Stimulated activated CD4-positive, alpha-beta T cell treated with anti-CD3 and anti-CD28 coated beads, Interleukin-1b, Interleukin-23, amount 100 ng/mL, for 1 hour (primary cell): ENCODE measurements at places on chromosomes 1 and 21.
A peak's percentile ranks its signal among the peaks of the same experiment; 100 is the strongest.

DNA sequence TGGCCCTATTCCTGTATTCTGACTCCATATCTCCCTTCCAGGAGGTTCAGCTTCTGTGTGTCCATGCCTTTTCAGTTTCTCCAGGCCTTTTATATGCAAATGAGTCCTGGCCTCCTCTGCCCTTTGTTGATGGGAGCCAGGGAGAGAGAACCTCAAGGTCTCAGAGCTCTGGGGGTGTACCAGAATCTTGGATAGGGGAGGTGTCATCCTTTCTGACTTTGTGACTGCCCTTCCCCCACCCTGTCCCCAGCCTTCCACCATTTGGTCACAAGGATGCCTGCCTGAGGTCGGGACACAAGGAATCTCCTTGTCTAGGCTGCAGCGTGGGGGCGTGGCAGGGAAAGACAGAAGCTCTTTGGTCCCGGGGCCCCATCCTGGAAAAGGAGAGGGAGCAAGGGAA, 18.6 kb downstream of the LURAP1 start:
- no peak for DNase-seq

GRCh38 chr1:85137660-85138059, 63.2 kb downstream of the SYDE2 start:
- DNase-seq: no peak

DNA sequence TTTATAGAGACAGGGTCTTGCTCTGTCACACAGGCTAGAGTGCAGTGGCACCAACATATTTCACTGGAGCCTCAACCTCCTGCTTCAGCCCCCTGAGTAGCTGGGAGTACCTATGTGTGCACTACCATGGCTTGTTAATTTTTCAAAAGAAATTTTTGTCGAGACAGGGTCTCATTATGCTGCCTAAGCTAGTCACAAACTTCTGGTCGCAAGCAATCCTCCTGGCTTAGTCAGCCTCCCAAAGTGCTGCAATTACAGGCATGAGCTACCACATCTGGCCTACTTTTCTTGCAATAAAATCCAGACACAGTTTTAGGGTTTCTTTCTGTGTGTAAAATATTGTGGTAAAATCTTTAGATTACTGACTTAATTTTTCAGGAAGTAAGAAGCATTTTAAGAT, 27.9 kb upstream of the NTPCR start:
- DNase-seq: no peak

DNA sequence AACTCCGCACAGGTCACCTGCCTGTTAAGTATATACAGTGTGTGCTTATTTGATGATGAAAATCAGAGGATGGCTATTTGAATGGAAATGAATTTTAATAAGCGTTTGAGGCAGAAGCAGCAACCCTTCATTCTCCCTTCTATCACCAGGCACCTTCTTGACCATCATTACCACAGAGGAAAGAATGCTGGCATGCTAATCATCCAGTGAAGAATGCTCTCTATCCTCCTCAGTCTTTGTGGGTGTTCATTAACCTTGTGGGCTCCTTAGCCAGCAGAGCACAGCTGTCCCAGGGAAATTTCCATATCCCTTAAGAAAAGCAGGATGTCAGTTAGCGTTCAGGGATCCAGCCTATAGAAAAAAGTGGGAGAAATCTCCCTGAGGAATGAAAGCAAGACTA, 428.0 kb upstream of the CAMK1G start:
- DNase-seq: no peak

- DNase-seq: no peak
Measured at GRCh38 chr1:193700710-193701355, 514.4 kb upstream of the B3GALT2 start.

DNA sequence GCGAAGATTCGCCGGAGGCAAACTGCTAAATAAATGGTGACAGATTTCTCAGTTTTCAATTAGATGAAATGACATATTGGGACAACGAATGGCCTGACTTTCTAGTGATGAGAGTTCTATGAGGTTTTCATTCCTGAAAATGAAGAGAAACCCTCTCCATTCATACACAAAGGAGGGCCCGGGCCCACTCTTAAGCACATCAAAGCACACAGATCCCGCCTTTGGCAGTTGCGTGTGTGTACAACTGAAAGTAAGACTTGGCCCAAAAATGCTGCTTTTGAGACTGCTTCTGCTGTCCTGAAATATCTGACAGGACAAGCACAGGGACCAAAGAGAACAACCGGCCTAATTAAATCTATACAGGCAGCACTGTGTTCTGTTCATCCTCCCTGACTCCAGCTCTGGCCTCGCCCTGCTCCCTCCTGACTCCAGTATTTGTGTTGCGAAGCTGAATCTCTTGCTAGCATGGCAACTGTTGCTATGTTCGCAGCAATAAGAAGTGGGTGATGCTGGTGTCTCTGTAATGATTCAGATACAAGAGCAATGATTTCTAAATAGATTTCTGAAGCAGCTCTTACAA, 7.4 kb downstream of the LRRC53 start:
- no peak for DNase-seq

DNA sequence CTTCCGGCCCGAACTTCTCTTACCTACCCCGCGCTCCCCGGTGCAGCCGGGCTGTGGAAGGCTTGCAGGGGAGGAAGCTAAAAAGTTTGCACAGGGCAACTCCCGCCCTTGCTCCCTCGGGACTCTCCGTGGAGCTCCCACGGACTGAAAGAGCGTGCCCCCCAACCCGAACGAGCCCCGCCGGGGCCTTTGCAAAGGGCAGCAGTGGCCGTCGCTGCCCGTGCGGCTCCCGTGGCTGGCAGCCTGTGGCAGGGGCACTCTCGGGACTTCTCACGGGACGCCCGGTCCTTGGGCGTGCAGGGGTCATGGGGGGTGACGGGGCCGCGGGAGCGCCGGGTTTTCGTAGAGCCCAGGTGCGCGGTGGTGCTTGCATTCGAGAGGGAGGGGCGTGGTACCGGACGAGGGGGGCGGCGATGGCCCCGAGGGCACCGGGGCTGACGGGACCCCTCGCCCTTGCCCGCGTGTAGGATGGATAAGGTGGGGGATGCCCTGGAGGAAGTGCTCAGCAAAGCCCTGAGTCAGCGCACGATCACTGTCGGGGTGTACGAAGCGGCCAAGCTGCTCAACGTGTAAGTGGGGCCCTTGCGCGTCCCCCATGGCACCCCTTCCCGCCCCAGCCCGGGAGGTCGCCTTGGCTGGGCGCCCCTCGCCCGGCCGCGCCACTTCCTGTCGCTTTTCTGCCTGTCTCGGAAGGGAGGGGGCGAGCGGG, 711 bp downstream of the GADD45A start:
- DNase-seq: peak; percentile 39

GRCh38 chr1:27884006-27884954, 11.9 kb downstream of the THEMIS2 start:
- DNase-seq: no peak

DNA sequence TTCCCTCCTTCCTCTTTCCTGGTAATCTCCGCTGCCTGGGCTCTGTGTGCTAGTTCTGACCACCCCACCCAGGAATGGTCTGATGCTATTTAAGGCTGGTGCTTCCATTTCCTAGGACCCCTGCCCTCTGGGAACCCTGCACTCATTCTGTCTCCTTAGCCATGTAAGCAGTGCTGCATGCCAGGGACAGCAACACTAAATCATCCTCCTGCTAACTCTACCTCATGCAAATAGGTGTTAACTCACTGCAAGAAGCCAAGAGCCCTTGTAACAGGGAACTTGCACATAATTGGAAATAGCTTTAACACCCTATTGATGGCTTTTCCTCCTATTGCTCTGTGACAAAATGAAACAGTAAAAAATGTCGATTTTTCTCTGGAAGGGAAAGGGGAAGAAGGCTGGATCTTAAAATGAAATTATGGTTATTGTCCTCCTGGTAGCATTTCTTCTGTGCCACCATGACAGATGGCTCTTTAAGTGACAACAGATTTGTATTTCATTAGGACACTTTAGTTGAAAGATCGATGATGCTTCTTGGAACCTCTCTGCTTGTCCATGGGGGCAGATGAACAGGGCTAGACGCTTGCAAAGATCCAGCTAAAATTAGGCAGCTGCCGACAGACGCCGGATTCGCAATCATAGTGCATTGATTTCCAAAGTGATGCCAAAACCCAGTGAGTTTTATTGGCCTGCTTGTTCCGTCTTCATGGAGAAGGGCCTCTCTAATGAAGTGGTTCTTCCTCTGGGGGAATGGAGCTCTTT, 551.7 kb downstream of the MATN1 start:
- DNase-seq: no peak

GRCh38 chr1:180130651-180131050, 24.0 kb upstream of the QSOX1 start:
- DNase-seq: no peak

DNA sequence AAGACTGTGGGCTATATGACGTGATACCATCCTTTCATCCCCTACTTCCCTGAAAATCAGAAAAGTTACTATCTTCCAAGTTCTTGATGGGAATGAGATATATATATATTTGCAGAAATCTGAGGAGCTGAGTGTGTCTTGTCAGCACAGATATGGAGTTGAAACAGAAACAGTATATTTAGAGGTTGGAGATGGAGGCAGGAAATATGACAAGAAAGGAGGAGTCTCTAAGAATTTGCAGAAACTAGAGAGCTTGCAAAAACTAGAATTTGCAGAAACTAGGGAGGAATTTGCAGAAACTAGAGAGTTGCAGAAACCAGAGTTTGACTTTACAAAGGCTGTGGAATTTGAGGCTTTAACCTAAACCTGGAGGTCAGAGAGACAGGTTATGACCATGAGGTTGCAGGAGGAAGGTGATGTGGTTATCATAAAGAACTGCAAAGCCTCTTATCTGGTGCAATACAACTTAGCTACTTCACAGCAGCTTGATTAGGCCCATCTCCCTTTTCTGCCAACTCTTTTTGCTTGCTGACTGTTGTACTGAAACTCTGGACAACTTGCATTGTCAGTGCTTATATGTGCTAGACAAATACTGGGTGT, 22.3 kb downstream of the XCL2 start:
- DNase-seq: no peak

DNA sequence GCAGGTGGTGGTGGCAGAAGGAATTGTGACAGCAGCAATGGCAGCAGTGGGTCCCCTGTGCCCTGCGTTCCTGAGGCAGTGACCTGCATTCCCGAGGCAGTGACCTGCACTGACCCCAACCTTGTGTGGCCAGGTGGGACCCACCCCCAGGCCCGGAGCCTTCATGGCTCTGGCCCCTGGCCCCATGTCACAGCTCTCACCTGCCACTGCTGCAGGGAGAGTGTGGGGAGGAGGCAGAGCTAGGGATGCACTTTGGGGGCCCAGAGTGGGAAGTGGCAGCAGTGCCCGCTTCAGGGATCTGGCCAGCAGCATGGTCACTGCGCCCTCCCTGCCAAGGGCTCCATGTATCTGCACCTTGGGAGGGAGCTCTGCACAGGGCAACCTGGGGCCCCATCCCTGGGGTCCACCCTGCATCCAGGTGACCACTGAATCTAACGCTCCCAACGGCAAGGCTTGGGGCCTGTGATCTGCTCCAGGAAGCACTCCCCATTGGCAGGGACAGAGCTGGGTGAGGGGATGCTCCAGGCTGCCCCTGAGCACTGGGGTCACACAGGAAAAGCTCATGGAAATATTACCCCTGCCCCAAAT, 618.6 kb downstream of the RWDD3 start:
- DNase-seq: no peak

GRCh38 chr1:113684153-113684541, 75.1 kb downstream of the PHTF1 start:
- no peak for DNase-seq

DNA sequence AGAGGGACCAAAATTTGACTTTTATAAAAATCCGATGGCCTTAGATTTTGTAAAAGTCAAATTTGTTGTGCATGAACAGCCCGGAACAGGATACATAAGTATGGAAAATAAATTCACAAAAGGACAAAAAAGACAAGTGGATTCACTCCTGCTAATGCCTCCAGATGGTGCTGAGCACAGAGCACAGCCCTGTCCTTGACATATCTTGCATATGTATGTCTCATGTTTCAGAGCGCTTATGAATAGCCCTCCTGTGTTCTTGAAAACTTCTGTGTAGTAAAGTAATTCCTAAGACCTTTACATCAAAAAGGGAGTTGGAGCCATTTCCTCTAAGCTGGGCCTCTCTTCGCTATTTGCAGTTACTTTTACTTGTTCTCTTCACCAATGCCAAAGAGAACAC, 110.7 kb upstream of the RAB3GAP2 start:
- no peak for DNase-seq

GRCh38 chr1:180781718-180782117, 131.0 kb upstream of the KIAA1614 start:
- no peak for DNase-seq

GRCh38 chr1:162023547-162024501, at the start of gene OLFML2B:
OLFML2B (minus strand) TSS chr1:162023869; CDS start chr1:162023430, 439 bp downstream.
- no peak for DNase-seq

DNA sequence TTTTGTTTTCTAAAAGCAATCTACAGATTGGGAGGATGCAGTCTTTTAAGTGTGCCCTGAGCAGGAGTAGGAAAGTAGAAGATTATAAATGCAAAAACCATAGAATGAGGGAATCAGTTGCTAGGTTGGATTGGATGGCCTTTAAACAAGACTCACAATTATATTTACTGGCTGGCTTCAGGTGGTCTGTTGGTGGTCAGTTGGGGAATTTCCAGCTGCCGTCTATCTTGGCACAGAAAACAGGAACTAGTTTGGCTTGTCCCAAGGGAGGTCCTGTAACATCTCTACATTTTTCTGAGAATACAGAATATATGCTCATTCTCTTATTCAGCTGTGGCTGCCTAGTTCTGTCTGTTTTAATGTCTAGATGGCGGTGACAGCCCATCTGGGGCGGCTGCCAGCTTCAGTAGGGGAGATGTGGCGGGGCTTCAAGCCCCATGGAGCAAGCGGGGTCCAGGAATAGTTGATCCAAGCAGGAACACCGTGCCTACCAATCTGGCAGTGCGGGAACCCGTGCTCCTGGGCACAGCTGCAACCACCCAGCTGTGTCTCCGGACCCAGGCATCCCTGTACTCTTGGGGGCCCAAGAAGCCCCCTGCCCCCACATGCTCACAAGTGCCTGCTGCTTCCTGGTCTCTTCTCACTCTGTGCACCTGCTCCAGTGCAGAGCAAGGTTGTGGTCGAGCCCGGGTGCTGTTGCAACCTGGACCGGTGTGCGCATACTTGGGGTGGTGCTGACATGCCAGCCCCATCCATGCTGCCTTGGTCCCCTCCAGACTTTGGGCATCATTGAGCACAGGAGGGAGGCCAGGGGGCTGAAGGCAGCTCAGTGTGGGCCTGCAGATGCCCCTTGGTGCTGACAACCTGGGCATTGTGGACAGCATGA, 1182.6 kb downstream of the AMY1C start:
- no peak for DNase-seq
